ENCODE measurements at places on chromosomes 13 and 19.

DNA sequence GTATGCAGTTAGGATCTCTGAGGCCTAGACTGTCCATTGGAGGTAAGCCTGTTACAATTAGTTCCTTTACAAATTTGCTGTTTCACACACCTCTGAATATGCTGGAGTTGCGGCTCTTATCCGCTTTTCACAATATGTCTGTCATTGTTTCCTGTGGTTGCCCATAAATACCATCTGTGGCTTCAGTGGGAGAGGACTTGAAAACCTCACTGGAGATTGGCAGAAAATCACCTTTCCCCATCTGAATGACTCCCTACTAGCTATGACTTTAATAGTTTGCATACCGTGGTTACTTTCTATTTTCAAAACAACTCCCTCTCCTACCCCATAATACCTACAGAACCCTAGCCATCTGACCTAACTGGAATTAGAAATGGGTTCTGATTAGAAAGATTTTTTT, 454.3 kb downstream of the PCDH17 start:
- DNase-seq: no peak

GRCh38 chr19:38155453-38155852, 68.6 kb downstream of the DPF1 start:
- DNase-seq: no peak

GRCh38 chr19:35639863-35640262, 1.7 kb upstream of the ETV2 start:
- no peak for DNase-seq

- DNase-seq: no peak
Measured at GRCh38 chr19:40862785-40863184, 12.5 kb upstream of the CYP2A6 start.

- no peak for DNase-seq
Measured at GRCh38 chr19:46173886-46174480, 25.9 kb downstream of the IGFL2 start.

- DNase-seq: no peak
Measured at GRCh38 chr13:56039992-56040391, 1100.7 kb upstream of the PRR20A start.
